GM12865 (cell line): ENCODE measurements at places on chromosomes 3 and 15.

DNA sequence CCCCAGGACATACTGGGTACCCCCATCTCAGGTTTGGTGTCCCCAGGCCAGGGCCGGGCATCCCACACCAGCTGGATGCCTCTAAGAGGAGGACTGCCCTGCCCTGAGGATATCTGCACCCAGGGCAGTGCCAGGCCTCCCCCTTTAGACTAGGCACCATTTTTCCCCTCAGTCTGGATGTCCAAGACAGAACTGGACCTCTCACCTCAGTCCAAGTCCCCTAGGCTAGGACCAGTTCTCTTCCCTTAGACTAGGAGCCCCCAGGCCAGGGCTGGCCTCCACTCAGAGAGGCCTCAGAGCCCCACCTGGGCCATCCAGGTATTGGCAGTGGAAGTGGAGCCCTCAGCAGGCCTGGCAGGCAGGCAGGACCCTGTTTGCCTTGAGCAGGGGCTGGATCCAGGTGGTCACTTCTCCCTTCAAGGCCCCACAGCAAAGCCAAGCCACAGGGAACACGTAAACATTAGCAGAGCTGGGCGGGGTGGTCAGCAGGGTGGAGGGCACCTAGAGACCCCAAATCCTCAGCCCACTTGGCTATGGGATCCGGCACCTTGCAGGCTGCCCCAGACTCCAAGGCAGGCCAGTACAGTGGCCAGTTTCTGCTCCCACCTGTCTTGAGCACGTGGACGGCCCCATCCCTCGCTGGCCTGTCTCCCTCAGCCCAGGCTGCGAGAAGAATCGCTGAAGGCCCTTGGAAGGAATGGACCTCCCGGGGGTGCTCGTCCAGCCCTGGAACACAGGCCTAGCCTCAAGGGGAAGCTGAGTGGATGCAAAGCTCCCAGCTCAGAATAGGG lies 28.3 kb downstream of the PTH1R start:
- no peak for DNase-seq

GRCh38 chr3:125156456-125156855 lies 56.1 kb downstream of the SLC12A8 start:
- no peak for DNase-seq

DNA sequence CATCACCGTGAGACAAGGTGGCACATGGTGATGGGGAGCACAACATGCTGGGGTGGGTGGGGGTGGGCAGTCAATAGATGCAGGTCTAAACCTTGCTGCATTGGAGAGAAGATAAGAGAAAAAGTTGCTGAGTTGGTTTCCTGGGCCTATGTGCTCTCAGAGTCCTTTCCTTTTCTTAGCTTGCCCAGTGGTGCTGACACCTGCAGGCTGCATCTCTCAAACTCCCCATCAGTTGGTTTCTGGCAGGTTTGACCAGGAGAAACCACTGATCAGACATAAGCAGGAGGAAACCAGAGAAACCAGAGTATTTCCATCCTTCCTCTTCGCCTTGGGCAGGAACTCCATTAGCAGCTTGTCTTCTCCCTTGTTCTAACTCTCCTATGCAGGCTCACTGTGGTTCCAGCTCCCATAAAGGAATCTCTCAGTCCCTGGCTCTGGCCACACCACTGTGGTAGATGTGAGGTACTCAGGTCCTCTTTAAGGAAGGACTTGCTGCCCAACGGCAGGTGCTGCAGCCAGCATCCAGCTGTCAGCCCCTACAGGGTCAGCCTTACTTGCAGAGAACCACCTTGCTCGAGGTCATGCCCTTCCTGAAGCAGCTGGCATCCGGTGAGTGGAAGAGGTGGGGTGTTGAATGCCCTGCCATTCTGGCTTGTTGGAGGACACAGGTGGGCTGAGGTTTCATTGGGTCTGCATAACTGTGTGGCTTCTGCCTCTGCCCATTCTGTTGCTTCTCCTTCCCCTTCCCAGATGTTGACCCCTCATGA lies 172.3 kb upstream of the ANKRD28 start:
- DNase-seq = no peak

DNA sequence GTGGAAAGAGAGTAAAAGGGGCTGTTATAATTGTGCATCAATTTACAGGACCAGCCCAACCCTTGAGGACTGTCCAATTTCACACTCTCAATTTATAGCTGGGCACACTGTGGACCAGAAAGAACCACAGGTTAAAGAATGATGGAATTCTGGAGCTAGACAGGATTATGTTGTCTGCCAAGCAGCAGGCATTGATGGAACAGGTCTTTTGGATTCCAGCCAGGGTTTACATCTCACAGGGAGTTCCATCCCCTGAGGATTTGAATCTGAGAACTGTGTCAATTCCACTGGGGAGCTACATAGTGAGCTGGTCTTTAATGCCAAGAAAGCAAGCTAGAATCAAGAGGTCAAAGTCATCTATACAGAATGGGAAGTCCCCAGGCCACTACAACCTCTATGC lies 389.5 kb upstream of the WNT5A start:
- no peak for DNase-seq

DNA sequence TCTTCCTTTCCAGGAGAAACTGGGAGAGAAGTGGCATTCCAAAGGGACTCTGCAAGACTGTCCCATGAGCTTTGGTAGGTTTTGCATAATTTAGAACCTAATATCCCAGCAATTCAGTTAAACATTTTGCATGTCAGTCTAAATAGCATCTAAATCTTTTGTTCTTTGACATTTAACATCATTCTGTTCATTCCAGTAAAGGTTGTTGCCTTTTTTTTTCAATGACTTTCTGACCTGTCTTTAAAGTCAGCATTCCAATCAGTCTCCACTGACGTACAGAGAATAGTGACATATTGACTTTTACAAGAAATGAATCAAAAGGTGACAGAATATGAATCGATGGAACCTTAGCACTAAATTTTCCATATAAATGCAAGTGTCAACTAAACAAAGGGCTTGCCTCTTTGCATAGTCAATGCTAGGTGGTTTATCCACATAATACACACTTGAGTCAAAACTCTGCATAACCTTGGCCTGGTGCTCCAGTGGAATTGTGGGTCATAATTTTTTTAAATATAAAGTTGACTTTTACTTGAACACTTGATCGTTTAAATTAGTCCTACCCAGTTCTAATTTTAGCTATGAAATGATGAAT lies 370.1 kb downstream of the CNTN6 start:
- DNase-seq = no peak

DNA sequence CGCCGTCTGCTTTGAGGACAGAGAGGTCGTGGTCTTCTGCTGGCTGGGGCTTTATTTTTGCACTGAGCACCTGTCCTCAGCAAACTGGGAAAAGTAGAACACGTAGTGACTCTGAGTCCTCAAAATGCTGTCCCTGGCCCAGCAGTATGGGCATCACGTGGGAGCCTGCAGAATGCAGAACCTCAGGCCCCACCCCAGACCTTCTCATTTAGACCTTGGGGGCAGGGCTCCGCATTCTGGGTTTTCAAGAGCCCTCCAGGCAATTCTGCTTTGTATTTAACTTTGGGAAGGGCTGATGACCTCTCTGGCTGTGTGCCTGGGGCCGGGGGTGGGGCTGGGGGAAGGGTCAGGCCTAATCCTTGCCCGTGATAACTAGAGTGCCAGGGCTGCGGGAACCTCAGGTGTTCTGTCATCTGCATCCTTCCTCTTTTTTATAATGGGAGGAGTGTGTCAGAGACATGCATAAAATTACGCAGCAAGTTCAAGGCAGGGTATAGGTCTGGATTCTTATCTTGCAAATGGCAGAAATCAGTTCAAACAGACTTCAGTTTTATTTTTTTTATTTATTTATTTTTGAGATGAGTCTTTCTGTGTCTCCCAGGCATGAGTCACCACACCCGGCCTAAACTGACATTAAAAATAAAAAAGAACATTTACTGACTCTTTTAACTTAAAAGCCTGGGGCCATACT lies 11.1 kb downstream of the SLC6A6 start:
- DNase-seq = no peak

- peak; percentile 25 for DNase-seq
Measured at GRCh38 chr3:144263706-144264105, 292.1 kb downstream of the DIPK2A start.

GRCh38 chr3:193870376-193871219 lies 265.4 kb upstream of the HES1 start:
- DNase-seq = no peak

- no peak for DNase-seq
Measured at GRCh38 chr3:10004506-10004905, 17.9 kb upstream of the EMC3 start.

DNA sequence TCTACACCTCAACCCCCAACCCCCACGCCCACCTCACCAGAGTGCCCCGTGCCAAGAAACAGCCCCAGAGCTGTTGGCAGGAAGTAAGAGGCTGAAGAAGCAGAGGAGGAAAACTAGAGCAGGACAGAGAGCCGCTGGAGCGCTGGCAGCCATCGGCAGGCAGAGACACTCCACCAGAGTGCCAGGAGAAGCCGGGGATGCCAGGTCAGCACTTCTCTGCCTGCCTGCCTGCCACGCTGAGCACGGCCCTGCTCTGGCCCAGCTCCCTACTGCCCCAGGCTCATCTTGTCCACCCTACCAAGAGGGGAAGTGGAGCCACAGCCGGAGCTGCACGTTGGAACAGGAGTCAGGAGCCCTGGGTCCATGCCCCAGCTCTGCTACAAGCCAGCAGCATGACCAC lies 29.7 kb downstream of the CACNA2D2 start:
- DNase-seq = no peak

DNA sequence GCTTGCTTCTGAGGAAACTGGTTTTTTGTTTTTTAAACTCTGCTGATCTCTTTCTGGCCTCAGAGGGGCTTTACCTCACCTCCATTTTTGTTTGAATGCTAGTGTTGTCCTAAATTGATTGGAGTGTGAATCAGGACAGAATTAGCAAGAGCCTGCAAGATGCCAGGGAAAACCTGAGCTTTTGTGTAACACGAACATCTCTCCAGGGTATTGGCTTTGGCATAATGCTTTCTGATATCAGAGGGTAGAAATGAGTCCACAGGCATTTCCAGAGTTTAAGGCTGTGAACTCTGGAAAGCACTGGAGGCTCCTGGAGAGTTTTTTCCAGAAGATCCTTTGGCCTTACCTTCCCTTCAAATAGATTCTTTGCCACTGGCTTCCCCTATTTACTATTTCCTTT lies 87.1 kb downstream of the WDR76 start:
- no peak for DNase-seq

DNA sequence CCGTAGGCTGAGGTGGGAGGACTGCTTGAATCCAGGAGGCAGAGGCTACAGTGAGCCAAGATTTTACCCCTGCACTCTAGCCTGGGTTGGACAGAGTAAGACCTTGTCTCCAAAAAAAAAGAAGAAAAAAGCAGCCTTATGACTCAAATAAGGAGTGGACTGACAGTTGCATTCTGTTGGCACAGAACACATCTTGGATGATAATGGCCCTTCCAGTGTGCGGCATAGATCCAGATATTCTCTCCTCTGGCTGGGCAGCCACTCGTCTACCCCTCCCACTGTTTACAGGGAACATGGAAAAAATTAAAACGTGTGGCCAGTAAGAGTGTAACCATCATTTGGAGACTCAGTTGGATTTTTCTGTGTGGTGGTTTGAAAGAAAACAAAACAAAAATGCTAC lies 118.6 kb upstream of the RNF7 start:
- no peak for DNase-seq

DNA sequence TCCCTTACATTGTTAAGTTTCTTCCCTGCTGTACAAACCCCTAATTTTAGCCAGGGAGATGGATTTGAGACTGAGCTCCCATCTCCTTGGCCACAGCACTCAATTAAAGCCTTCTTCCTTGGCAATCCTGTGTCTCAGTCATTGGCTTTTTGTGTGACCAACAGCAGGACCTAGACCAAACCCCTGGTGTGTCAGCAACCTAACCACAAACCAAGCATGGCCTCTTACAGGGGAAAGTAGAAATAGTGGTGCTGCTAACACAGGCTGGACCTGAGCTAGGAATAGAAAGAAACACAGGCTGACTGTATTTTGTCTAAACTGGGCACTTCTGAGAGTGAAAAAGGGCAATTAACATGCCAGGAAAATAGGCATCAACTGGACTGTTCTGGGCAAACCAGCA lies 37.9 kb downstream of the PPCDC start:
- DNase-seq = peak; percentile 87

GRCh38 chr15:69016021-69016595 lies 1.6 kb downstream of the NOX5 start:
- no peak for DNase-seq

GRCh38 chr15:38991126-38991525 lies 426.5 kb upstream of the RASGRP1 start:
- no peak for DNase-seq

DNA sequence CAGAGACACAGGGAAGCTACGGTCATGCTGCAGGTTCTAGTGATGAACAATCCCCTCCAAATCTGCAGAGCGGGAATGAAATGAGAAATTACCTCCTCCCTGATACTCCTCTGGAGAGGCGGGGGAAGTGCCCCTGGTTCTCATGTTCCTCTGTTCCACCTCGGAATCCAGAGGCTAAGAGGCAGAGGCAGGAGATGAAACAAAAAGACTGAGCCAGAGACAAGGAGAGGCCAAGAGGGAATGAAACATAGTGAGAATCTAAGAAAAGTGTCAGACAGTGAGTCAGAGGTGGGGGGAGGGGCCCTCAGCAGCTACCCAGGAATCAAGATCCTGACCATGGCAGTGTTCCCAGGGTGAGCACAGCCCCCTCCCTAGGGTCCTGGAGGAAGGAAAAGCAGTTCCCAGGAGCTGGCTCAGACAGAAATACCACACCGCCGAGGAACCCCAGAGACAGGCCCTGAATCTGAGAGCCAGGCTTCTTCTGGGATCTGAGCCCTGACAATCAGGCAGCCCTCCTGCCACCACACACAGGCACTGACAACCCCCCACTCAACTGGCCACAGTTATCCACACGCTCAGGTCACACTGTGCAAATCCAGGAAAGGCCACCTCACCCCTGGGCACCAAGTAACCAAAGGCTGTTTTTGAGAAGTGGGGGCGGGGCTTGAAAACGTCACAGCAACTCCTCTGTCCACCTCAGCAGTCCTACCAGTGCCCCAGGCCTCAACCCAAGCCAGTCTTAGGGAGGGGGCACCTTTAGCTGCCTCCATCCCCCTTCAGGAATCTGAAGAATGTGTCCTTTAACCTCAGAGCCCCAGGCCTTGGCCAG lies 2.4 kb downstream of the CSRNP1 start:
- peak; percentile 30 for DNase-seq
